ENCODE measurements at places on chromosomes 3 and 15.
A peak's percentile ranks its signal among the peaks of the same experiment; 100 is the strongest.

GRCh38 chr3:29293421-29293820, 12.6 kb downstream of the RBMS3 start:
- no peak for DNase-seq

- no peak for DNase-seq
Measured at GRCh38 chr3:134495980-134496379, 10.1 kb downstream of the CEP63 start.

DNA sequence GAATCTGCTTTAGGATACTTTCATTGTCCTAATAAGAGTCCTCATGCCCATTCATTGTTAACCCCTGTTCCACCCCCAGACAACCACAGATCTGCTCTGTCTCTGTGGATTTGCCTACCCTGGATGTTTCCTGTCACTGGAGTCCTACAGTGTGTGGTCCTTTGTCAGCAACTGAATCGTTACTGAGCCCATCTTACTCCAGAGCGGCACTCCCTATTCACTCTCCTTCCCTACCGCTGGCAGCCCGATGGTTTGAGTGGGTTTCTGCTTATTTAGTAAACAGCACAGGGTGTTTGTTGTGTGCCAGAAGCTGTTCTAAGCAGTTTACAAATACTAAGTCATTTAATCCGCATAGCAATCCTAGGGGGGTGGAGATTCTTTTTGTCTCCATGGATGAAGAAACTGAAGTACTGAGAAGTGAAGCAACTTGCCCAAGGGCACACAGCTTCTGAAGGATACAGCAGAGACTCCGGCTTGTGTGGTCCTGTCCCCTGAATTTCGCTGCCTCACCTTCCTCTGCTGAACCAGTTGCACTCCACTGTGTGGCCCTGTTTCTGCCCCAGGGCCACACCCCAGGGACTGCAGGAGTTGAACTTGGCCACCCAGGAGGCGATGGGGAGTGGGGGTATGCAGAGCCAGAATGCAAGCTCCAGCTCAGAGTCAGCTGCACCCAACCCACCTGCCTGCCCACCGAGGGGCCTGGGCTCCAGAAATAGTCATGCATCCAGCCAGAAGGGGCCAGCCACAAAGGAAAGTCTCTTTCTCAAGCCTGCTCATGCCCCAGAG, 56.5 kb upstream of the SLC6A1 start:
- no peak for DNase-seq

- DNase-seq = no peak
Measured at GRCh38 chr3:12751571-12751970, 7.5 kb downstream of the TMEM40 start.

- peak; percentile 59 for DNase-seq
Measured at GRCh38 chr15:75167588-75168350, 33.9 kb upstream of the C15orf39 start.

DNA sequence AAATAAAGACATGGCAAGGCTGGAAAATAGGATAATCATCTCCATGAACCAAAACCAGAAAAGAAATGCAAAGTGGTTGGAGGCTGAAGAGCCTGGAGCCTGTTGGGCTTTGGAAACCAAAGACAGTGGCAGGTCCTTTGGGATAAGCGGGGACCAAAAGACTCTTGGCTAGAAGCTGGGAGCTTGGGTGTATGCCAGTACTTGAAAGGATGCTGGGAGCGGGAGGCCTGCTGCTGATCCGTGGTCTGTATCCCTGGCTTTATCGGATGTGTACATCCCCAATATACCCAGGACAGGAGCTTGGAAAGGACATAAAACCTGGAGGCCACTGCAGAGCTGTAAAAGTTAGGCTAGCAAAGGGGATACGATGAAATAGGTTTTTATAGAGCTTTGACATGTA, 1.3 kb upstream of the CHRNB4 start:
- DNase-seq = no peak

GRCh38 chr3:55297706-55298105, 189.4 kb downstream of the WNT5A start:
- DNase-seq = no peak

GRCh38 chr3:43128464-43128863, 22.6 kb upstream of the POMGNT2 start:
- DNase-seq = no peak

DNA sequence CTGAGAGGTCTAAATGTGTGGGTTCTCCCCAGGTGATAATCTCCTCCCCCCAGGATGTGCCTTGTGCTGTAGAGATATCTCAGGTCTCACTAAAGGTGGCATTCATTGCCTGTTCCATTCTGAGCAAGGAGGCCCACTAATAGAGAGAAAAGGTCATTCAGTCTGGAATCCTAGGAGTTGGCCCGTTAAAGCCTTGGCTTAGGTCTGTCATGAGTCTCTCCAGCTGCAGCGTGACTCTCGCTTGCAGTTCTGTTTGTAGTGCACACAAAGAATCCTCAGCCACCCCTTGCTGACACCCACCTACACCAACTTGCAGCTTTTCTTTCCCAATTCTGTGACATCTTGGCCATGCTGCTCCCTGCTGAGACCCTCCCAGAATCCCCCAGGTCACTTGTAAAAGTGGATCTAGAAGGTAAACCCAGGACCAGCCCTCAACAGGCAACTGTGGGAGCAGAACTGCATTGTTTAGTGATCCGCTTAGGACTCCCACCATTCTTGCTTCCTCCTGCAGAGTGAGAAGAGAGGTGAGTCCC, 17.7 kb downstream of the MAGEF1 start:
- no peak for DNase-seq

DNA sequence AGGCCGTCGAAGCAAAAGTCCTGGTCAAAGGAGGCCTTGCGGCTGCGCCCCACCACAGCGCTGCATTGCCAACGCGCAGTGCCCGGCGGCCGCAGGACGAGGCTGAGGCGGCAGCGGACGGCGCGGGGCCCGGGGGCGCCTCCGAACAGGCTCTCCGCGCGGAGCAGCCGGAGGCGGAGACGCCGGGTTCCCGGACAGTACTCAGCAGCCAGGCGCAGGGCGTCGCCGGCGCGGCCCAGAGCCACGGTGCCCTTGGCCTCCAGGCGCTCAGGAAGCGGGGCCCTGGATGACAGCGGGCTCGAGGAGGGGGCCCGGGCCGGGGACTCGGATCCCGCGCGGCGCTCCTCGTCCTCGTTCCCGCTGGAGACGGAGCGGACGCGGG, 1.1 kb downstream of the C2CD4B start:
- no peak for DNase-seq

GRCh38 chr15:68010361-68011153, 43.6 kb upstream of the PIAS1 start:
- no peak for DNase-seq

GRCh38 chr3:50450209-50450921, 53.1 kb downstream of the CACNA2D2 start:
- peak; percentile 84 for DNase-seq

GRCh38 chr3:41450416-41451231, 251.3 kb downstream of the CTNNB1 start:
- no peak for DNase-seq

- no peak for DNase-seq
Measured at GRCh38 chr3:77816366-77816765, 776.5 kb downstream of the ROBO2 start.

DNA sequence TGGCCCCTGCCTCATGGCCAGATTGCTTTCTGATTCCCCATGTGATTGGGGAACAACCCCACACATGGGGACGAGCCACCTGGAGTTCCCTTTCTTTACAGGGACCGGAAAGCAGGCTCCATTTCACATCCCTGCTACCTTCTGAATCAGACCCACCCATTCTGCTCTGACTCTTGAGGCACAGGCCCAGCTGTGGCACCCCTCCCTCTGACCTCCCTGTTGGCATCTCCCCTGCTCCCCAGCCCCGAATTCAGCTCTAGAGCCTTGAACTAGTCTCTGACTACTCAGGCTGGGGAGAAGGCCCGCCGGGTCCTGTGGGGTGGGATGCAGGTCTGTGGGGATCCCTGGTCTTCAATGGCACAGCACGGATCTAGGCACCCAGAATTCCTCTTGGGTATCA, 12.1 kb downstream of the FAM3D start:
- no peak for DNase-seq

DNA sequence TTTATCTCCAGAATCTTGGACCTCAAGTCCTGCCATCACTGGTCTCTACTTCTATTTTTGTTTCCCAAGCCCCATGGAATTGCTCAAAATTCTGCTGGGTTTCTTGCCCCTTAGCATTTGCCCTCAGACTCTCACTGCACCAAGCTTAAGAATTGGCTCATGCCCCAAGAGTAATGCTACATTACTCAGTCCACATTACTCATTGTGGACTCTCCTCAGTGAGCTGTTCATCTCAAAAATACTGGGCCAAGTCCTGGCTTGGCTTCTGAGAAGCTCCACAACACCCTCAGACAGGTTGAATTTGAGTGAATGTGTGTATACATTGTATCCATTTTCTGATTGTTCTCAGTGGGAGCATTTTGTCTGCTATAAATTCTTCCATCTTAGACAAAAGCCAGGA, 364.4 kb upstream of the ARHGEF26 start:
- DNase-seq = no peak

GRCh38 chr15:41493205-41493901, at the start of gene ITPKA:
Gene ITPKA (plus strand): TSS chr15:41493874. CDS start chr15:41493928, 54 bp downstream.
- peak; percentile 87 for DNase-seq

DNA sequence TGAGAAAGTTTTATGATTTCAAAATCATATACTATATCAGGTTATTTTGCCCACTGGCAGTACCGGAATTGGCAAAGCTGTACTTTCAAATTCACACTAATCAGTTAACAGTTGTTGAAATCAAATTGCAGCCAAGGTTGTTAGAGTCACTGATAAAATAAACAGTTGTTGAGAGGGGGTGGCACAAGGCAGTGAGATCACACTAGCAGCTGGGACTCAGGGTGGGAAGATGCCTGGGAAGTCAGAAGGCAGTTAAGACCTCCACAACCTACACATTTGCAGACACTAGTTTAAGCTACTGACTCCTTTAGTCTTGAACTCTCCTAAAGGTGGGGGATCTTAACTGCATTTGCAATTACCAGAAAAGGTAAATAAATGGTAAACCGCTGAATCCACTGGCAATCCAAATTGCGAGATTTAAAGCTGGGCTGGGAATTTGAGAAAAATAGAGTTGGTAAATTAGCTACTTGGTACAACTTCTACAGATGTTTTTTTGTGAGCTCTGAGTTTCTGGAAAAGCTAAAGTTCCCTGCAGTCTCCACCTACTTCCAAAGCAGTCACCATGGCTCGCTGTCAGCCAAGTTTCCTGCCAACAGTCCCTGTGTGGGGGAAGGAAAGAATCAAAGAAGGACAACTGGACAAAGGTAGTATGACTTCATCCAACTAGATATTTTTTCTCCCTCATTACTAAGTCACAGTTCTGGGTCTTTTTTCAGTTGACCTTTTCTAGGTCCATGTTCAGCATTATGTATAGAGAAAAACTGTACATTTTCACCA, 105.7 kb downstream of the ZNF385D start:
- DNase-seq = no peak

Data from inflammatory macrophage treated with lipopolysaccharide for 1 hour (primary cell).